Activated CD8-positive, alpha-beta T cell treated with anti-CD3 and anti-CD28 coated beads, Interleukin-2, amount 10 ng/mL, durations not matched to agents 7 days and 5 days (primary cell): ENCODE measurements at places on chromosomes 6 and 20. TPM values are rescaled to one million over a fixed set of nuclear protein-coding genes. Genes with fewer than 3 reads are reported as not detected.

The RAB23 gene
- 2.4 TPM for total RNA-seq

The RNF182 gene
- total RNA-seq, result not detected

The BMP6 gene
- not detected for total RNA-seq

GRCh38 chr6:88520017-88520338 is 353.8 kb upstream of the CNR1 start:
- DNase-seq, result no peak

DNA sequence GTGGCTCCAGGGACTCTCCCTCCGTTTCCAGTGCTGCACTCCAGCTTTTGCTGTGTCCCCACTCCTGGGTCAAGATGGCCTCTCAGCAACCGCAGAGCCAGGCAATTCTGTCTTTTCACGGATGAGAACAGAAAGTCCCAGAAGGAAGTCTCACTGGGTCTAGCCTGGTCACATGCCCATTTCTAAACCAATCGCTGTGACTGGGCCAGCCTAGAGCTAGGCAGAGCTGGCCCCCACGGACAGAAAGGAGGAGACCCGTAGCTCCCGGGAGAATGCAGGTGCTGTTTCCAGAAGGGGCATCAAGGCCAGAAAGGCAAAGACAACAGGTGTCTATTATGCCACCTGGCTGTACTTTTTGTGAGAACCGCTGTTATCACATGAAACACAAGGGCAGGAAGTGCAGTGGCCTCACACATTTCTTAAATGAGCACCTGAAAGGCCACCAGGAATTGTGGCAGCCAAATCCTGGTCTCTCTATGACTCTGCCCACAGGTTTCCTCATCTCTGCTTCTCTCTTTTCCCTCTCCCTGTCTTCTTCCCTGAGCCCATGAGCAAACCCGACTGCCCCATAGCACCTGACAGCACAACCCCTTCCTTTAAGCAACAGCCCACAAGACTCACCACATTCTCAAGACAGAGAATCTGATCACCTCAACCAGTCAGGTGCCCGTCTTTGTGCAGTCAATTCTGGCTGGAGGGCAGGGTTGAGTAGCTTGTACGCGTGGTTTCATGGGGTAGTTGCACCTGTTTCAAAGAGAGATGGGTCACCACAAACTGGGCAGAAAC is 37.1 kb upstream of the B4GALT5 start:
- peak; percentile 65 for DNase-seq

DNA sequence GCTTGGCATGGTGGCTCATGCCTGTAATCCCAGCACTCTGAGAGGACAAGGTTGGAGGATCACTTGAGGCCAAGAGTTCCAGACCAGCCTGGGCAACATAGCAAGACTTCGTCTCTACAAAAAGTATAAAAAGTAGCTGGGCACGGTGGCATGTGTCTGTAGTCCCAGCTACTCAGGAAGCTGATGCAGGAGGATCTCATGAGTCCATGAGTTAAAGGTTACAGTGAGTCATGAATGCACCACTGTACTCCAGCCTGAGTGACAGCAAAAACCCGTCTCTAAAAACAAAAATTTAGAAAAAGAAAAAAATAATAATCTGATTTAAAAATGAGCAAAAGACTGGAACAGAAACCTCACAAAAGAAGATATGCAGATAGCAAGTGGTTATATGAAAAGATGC is 279.7 kb downstream of the RNGTT start:
- no peak for DNase-seq

GRCh38 chr6:32168350-32168749 is 4.0 kb downstream of the EGFL8 start:
- DNase-seq, result no peak

GRCh38 chr6:139990856-139991465 is 616.5 kb upstream of the CITED2 start:
- DNase-seq, result no peak

DNA sequence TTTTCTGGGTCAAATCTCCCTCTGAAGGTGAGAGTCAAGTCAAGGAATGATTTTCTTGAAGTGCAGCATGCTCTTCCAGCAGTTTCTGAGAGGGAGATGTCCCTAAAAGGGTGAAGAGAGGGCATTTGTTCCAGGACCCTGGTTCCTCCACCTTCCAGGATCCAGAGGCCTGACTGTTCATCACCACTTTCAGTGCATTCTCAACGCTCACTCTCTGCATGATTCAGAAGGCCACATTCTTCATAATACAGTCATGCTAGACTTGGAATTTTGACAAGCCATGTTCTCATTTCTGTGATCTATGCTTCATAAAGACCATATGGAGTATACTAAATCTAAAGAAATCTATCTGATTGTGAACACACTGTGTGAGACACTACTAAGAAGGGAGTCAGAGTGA is 85.1 kb downstream of the PDE7B start:
- no peak for DNase-seq

DNA sequence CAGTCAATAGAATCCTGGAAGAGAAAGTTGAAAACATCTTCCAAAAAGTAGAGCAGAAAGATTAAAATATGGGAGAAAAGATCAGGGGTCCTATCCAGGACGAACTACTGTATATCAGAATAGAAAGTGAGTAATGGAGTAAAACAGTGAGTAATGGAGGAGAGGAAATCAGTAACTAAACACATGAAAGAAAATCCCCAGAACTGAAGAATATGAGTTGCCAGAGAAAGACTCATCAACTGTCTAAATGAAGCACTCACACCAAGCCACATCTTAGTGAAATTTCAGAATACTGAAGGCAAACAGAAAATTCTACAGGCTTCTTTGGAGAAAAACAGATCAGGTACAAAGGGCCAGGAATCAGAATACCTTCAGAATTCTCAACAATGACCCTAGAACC is 14.9 kb downstream of the IL17A start:
- DNase-seq, result no peak

GRCh38 chr6:140571145-140571544 is 1196.7 kb upstream of the CITED2 start:
- no peak for DNase-seq

DNA sequence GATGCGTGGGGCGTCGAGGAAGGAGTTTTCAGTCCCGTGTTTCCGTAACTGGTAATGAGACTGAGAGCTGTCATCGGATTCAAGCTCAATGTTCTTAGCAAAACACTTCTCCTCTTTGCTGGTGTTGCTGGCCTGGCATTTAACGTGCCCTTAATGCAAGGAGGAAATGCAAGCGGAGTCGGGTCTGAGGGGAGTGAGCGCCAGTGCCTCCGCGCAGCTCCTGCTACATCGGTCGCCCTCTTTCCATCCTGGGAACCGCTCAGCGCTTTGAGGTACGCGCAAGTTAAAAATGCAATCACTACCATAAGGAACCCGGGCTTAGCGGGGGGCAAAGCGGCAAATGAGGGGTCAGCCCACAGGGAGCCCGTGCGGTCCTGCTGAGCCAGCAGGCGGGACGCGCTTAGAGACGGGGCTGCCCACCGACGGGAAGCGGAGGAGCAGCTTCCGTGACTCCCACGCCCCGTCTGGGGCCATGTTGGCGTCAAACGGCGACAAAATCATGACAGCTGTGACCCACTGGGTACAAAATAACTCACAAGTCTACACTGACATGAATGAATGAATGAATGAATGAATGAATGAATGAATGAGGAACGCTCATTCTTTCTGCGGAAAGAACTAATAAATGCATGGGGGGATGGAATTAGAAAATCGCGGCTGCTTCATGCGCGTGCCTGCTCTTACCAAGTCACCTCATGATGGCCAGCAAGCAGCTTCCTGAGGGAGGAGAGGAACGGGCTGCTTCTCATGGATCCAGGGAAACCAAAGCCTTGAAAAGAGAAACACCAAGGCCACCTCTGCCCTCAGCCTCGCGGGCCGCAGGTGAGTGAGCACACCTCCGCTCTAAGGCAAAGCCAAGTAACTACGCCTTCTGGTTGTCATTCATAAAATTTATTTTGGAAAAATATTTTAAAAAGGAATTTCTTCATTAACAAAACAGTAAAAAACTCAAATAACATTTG is 9.3 kb downstream of the DLL1 start:
- DNase-seq, result no peak
